ENCODE measurements at places on chromosomes 7 and 10. TPM values are rescaled to one million over a fixed set of nuclear protein-coding genes. Genes with fewer than 3 reads are reported as not detected.
A peak's percentile ranks its signal among the peaks of the same experiment; 100 is the strongest.

Gene NUTM2E
- total RNA-seq = 0.28 TPM

Gene NOM1
- 35.0 TPM for total RNA-seq

Gene TRPV5
- not detected for total RNA-seq

GRCh38 chr10:74056050-74056818 is 58.3 kb downstream of the VCL start:
- peak; percentile 55 for DNase-seq

DNA sequence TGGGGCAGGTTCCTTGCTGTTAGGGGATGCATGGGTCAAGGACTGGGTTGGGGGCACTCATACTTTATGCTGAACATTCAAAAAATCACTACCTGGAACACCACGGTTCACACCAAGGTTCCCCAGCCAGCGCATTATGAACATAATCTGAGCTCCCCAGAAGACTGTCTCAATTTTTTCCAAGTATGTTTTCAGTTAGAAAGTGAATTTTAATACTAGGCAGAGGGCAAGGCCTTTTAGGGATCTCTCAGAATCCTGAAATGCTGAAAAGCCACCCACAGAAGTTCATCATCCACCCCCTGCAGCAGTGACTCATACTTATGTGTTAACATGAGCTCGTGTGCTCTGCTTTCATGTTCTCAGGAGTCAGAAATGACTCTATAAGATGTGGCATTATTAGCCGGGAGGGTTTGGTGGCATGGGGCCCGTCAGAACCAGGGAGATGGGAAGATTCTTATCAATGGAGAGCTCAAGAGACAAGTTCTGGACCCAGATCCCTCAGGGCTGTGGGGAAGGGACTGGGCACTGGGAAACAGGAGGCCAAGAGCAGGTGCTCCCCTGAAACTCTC is 185.2 kb upstream of the ITGB1 start:
- DNase-seq = peak; percentile 50

GRCh38 chr7:96236198-96237039 is 85.5 kb downstream of the SLC25A13 start:
- DNase-seq = no peak
